Endothelial cell of umbilical vein (primary cell): ENCODE measurements at places on chromosomes 2 and 18. TPM values are rescaled to one million over a fixed set of nuclear protein-coding genes. Genes with fewer than 3 reads are reported as not detected.

The REG1B gene
- not detected in 2 replicates for polyA plus RNA-seq

The CXCR1 gene
- not detected in 2 replicates for polyA plus RNA-seq

The SMAD2 gene
- polyA plus RNA-seq = 33.0 and 40.3 TPM in 2 replicates

- DNase-seq = no peak
These were observed 180.0 kb upstream of the CCDC150 start for GRCh38 chr2:196459539-196459938.

- DNase-seq = no peak
These were observed 381.7 kb upstream of the NT5C1B start for GRCh38 chr2:18971069-18971378.

- no peak for DNase-seq
These were observed 83.7 kb upstream of the APCDD1 start for GRCh38 chr18:10370716-10371115.

- DNase-seq = no peak
These were observed 78.3 kb downstream of the POLR1A start for GRCh38 chr2:86027196-86027921.

DNA sequence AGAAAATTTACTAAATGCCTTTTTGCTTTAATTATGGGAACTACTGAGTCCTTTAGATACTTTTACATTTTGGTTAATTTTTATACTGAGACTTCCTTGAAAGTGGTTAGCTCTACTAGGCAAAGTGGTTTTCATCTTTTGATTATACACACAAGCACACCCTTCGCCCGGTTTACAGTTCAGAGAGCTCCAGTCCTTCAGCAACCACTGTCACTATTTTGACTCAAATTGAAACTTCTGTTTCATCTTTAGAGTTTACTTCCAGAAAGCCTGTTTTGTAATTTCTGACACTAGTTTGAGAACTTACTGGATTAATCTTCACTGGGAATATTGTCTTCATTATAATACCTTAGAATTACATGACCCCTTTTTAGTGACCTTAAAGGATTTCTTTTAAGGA, 140.3 kb upstream of the FOSL2 start:
- DNase-seq = no peak

- no peak for DNase-seq
These were observed 66.2 kb upstream of the LCLAT1 start for GRCh38 chr2:30380824-30381223.

DNA sequence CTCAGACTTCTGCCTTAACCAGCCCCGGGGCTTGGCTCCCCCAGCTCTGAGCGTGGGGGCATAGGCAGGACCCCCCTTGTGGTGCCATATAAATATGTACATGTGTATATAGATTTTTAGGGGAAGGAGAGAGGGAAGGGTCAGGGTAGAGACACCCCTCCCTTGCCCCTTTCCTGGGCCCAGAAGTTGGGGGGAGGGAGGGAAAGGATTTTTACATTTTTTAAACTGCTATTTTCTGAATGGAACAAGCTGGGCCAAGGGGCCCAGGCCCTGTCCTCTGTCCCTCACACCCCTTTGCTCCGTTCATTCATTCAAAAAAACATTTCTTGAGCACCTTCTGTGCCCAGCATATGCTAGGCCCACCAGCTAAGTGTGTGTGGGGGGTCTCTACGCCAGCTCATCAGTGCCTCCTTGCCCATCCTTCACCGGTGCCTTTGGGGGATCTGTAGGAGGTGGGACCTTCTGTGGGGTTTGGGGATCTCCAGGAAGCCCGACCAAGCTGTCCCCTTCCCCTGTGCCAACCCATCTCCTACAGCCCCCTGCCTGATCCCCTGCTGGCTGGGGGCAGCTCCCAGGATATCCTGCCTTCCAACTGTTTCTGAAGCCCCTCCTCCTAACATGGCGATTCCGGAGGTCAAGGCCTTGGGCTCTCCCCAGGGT, 5.5 kb downstream of the CTDSP1 start:
- no peak for DNase-seq

GRCh38 chr2:51299370-51299769, 267.4 kb upstream of the NRXN1 start:
- DNase-seq = no peak
